Activated CD4-positive, CD25-positive, alpha-beta regulatory T cell (primary cell): ENCODE measurements at places on chromosomes 7 and 10.

GRCh38 chr7:150341263-150342120, at the start of gene RARRES2:
Gene RARRES2, minus strand, starts transcription at chr7:150341629. Its CDS starts 1,020 bp downstream, at chr7:150340609.
- DNase-seq, result no peak

DNA sequence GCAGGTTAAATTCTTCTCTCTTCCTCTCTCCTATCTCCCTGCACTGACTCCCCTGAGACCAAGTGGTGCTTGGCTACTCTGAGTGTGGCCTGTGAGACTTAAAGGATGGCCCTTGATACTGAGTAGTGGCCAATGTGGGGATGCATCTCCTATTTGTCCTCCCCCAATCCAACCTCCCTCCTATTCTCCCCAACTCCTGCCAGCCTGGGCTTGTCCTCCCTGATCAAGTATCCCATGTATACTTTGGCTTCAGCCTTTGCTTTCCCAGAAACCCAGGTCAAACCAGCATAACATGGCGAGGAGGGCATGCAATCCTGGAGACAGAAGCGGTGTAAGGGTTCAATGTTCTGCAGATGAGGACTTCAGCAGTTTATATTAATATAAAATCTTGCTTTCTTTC, 77.9 kb upstream of the GRB10 start:
- DNase-seq, result no peak

DNA sequence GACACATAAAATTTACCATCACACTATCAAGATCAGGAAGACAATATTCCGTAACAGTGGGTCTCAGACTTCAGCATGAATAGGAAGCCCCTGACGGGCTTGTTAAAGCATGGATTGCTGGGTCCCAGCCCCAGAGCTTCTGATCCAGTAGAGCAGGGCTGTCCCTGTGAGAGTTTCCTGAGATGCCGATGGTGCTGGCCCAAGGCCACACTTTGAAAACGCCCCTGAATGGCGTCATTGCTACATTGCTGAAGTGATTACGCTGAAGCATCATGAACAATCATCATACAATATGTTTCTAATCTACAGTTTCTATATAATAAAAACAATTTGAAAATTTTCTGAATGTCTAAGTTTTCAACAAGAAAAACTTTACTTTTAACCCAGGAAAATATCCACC, 38.0 kb upstream of the TMEM72 start:
- DNase-seq, result no peak

DNA sequence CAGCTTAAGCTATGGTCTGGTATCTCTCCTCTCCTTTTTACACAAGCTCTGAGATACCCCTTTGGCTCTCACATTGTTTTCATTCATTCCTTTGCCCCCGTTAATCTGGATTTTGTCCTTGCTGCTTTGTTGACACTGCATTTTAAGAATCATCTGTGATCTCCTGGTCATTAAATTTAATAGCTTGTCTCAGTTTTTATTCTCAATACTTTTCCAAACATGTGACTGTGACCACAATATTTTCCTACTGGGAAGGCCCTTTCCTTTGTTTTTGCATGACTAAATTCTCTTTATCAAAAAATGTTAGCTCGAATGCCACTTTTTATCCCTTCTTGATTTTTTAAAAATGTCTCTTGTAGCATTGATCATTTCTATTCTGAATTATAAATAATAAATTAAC, 171.2 kb downstream of the SUGCT start:
- DNase-seq, result no peak

GRCh38 chr7:5543361-5543760, 119.7 kb upstream of the TNRC18 start:
- DNase-seq, result no peak

DNA sequence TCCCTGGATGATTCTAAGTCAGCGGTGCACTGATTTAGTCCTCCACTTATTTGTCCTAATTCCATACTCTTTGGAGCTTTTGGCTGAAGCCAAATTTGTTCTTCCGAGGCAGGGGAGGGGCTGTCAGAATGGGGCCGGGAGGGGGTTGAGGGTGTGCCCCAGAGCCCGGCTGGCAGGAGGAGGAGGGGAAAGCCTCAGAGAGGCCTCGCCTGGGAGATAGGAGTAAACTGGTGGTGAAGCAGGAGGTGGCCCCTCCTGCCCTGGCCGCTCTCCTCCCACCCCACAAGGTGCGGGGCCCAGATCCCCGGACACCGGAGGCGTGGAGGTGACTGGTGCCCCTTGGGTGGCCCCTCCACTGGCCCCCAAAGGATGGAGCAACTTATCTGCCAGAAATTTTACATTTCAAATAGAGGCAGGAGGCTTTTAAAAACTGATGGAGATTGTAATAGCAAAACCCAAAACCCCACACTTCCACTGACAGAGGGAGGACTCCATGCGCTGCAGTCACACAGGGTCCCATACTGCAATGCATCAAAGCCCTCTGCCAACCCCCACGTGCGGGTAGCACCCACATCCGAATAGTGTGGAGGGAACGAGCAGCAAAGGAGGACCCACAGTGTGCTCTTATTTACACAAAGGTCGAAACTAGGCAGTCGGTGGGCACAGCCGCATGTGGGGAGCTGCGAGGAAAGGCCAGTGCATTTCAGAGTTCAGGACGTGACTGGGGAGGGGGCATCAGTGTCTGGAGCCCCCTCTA, 61.9 kb downstream of the CAMK2B start:
- DNase-seq, result no peak

DNA sequence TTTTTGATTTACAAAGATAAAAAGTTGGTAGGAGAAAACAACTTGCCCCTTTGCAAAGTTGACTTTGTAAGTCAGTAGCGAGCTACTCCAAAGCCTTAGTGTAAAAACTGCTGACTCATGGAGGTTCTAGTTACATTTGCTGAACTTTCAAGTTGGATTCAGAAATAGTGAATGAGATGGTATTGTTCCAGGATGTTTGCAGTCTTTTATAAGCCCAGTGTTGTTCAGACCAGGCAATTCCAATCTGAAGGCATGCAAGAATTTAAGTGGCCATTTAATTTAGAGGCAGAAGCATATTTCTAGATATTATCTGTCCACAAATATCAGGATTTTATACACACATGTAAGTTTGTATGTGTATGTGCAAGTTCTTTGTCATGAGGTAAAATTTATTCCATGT, 21.6 kb downstream of the TES start:
- DNase-seq, result no peak

DNA sequence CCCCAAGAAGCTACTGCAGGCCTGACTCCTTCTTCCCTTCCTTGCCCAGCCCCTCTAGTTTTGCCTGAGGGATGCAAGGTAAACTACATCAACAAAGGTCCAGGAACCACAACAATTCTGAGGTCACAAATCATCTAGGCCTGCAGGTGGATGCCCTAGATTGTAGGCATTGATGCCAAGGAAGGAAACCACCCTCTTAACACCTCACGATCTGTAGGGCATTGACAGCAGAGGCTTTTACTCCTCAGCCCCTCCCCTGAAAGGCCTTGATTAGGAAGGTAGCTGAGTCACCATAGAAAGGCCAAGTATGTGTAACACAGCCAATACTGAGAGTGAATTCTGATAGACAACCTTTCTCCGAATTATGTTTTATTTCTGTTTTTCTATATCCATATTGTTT, 46.7 kb upstream of the FAM3C start:
- DNase-seq, result no peak

DNA sequence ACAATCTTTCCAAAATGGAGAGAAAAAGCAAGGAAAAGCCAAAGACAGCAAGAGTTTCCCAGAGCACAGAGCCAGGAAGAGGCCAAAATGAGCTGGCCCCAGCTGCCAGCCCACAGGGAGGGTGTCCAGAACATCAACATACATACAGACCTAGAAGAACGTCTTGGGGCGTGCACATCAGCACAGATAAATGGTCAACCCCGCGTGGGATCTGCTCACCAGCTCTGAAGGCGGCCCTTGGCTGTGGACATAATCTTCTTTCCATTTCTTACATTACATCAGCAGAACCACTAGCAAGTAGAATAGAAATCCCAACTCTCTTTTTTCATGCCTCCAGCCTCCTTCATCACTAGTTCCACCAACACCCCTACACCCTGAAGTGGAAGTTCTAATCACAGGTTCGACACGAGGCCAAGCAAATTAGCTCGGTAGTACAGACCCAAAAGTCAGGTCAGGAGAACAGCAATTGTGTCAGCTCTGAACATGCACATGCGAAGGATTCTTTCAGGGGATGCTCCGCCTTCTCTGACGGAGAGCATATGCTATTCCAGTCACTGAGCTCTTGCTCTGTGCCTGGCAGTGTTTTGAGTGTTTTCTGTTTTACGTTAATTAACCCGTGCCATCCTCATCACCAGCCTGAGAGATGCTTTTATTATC, 16.4 kb downstream of the SH3PXD2A start:
- DNase-seq, result no peak

DNA sequence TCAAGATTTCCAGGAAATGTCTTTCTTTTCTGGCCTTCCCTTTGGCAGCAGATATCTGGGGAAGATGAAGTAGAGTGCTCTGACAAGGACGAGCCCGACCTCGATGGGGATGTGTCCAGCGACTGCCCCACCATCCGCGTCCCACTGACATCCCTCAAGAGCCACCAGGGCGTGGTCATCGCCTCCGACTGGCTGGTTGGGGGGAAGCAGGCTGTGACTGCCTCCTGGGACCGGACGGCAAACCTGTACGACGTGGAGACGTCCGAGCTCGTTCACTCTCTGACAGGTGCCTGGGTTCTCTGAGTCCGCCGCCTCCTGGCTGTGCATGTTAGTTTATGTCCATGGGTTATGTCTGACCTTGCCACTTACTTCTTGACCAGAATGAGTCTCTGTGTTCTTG, 47.4 kb downstream of the WDR37 start:
- no peak for DNase-seq

GRCh38 chr7:132383962-132384361, 192.3 kb downstream of the PLXNA4 start:
- DNase-seq, result no peak

- DNase-seq, result no peak
These were observed 253.1 kb upstream of the SHH start for GRCh38 chr7:156065400-156065799.

DNA sequence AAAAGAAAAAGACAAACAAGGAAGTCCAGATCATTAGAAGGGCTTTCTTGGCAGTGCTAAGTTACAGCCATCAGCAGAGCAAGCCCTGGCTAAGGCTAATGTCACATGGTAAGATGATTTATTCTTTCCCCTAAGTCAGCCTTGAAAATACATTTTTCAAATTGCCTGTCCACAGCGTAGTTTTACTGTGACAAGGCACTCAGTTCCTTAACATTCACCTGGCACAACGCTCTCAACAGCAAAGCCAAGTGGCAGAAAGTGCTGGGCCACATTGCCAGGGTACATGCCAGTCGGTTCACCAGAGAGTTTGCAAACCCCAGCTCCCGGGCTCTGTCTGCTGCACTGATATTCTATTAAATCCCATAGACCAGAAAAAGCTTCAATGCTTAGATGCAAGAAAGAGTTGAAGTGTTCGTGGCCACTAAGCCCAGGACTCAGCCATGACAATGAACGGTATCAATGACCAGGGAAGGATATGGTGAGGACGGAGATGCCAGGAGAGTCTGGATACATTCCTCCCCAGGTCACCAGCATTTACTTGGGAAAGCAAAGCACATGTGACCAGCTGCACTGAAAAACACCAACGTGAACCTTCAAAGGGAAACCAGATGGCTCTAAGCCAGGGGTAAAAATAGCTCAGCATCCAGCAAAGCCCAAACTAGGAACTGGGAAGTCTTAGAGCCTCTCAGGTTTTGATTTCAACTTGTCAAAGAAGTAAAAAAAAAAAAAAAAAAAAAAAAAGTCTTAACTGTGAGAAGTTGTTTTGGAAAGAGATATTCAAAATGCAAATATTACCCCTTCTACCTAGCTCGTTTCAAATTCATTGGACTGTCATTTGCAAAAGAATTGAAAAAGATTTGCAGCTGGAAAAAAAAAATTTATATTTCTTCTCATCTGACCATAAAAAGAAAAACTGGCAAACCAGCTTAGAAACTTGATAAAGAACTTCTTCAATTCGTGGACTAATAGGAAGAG, 23.9 kb upstream of the MPP7 start:
- DNase-seq, result no peak

DNA sequence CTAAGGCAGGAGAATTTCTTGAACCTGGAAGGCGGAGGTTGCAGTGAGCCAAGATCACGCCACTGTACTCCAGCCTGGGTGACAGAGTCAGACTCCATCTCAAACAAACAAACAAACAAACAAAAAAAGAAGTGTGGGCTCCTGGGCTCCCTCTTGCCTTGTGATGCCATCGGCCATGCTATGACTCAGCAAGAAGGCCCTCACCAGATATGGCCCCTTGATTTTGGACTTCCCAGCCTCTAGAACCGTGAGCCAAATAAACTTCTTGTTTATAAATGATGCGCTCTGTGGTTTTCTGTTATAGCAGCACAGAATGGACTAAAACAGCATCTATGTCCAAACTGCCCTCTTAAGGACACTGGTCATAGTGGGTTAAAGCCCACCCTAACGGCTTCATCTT, 29.9 kb upstream of the RHEB start:
- no peak for DNase-seq

DNA sequence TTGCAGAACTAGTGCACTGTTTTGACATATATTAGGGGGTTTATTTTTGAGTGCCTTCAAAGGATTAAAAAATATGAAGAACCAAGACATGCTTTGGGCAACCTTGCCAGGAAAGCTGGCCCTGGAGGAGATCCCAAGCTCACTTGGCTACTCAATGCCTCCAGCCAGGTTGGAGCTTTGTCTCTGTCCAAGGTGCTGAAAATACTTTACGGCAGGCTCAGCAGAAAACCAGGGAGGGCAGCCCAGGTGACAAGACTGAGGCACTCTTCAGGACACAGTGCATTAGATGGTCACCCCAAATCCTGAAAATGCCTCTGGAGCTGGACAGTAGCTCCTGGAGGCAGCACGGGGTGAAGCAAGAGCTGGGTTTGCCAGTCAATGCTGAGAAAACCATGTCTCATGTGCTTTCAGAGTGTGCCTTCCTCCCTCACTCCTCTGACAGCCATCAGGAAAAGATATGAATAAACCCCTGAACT, 5.8 kb upstream of the KCNH2 start:
- DNase-seq, result no peak

GRCh38 chr10:108060246-108060645, 895.7 kb upstream of the SORCS1 start:
- DNase-seq, result no peak

- no peak for DNase-seq
These were observed 3.4 kb downstream of the CALHM2 start for GRCh38 chr10:103448746-103449145.

- DNase-seq, result no peak
These were observed 148.6 kb downstream of the ELFN1 start for GRCh38 chr7:1818575-1819258.

- DNase-seq, result no peak
These were observed 5.6 kb upstream of the PCGF5 start for GRCh38 chr10:91214911-91215310.

- DNase-seq, result no peak
These were observed 27.7 kb upstream of the VIPR2 start for GRCh38 chr7:159172400-159172799.

GRCh38 chr10:72264536-72264935, 9.2 kb upstream of the DDIT4 start:
- no peak for DNase-seq

- DNase-seq, result no peak
These were observed 73.4 kb downstream of the ATAD1 start for GRCh38 chr10:87744606-87745005.

DNA sequence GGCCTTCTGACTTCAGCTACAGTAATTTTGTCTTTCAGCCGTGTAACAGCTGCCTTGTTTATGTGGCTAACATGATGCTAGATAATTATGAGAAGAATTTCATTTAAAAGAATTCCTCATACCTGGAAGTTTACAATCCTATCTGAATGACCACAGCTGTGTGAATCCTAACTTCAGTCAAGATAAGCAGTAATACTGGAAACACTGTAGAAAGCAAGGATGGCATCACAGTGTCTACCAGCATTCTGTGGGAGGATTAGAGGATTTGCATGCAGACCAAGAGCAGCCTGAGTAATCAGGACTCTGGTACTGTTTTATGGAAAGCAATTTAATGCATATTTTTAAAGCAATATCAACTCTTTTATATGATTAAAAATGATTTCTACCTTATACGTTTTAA, 282.4 kb downstream of the EXOC4 start:
- DNase-seq, result no peak
